ENCODE measurements at places on chromosomes 3 and 15.

GRCh38 chr3:112512320-112512719, 13.0 kb upstream of the BTLA start:
- no peak for DNase-seq

GRCh38 chr3:193788189-193788991, 195.4 kb downstream of the OPA1 start:
- no peak for DNase-seq

- peak; percentile 61 for DNase-seq
Observed at GRCh38 chr15:34436956-34437442, 609 bp downstream of the GOLGA8A start.

- DNase-seq: no peak
Observed at GRCh38 chr3:71307991-71308697, 275.4 kb downstream of the FOXP1 start.

DNA sequence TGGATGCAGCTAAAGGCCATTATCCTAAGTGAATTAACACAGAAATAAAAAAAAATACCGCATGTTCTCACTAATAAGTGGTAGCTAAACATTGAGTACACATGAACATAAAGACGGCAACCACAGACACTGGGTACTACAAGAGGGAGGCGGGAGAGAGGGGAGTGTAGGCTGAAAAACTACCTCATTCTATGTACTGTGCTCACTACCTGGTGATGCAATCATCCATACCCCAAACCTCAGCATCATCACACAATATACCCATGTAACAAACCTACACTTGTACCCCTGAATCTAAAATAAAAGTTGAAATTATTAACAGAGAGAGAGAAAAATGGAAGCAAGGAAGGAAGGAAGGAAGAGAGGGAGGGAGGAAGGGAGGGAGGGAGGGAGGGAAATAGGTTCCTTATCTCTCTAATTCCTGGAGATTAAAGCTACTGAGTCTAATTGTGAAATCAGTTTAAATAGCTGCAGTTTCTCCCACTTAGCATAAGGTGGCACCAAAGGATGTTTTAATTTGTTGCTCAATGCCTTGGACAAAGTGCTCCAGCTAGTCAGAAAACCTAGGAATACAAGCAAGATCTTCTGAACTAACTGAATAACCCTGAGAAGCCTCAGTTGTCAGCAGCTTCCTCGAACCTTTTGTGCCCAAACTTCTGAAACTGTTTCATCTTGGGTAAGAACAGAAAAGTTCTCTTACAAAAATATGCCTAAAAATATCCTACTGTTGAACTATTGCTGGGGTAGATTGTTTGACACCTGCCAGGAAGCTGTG, 79.4 kb upstream of the ATP11B start:
- no peak for DNase-seq

GRCh38 chr15:66849746-66850077, 147.7 kb downstream of the SMAD6 start:
- DNase-seq: no peak

GRCh38 chr3:182793663-182794454, 555 bp downstream of the ATP11B start:
- DNase-seq: peak; percentile 70

- no peak for DNase-seq
Observed at GRCh38 chr15:23083115-23083514, 43.7 kb upstream of the TUBGCP5 start.

GRCh38 chr15:101426761-101427333, 62.7 kb downstream of the PCSK6 start:
- DNase-seq: no peak
